Mesothelial cell of epicardium (in vitro differentiated cells): ENCODE measurements at places on chromosomes 12 and 14.

GRCh38 chr12:130689408-130690405, 26.4 kb downstream of the RIMBP2 start:
- DNase-seq, result no peak
- peaks cover 1% of the 10 kb centered on the region for H3K27me3 ChIP-seq
- no peaks in the 10 kb centered on the region for H3K36me3 ChIP-seq
- H3K4me1 ChIP-seq, result peaks cover 6% of the 10 kb centered on the region

- H3K27me3 ChIP-seq, result peaks cover 40% of the 10 kb centered on the region
- H3K4me3 ChIP-seq, result no peak overlapping the region
- no peaks in the 10 kb centered on the region for H3K36me3 ChIP-seq
- DNase-seq, result no peak
Observed at GRCh38 chr12:108141600-108142130, 12.6 kb downstream of the WSCD2 start.

- peaks cover 17% of the 10 kb centered on the region for H3K4me1 ChIP-seq
- no peak for DNase-seq
- H3K27ac ChIP-seq, result no peak overlapping the region
- H3K36me3 ChIP-seq, result no peaks in the 10 kb centered on the region
- peaks cover 86% of the 10 kb centered on the region for H3K27me3 ChIP-seq
Observed at GRCh38 chr12:57465030-57465746, 5.6 kb downstream of the GLI1 start.

DNA sequence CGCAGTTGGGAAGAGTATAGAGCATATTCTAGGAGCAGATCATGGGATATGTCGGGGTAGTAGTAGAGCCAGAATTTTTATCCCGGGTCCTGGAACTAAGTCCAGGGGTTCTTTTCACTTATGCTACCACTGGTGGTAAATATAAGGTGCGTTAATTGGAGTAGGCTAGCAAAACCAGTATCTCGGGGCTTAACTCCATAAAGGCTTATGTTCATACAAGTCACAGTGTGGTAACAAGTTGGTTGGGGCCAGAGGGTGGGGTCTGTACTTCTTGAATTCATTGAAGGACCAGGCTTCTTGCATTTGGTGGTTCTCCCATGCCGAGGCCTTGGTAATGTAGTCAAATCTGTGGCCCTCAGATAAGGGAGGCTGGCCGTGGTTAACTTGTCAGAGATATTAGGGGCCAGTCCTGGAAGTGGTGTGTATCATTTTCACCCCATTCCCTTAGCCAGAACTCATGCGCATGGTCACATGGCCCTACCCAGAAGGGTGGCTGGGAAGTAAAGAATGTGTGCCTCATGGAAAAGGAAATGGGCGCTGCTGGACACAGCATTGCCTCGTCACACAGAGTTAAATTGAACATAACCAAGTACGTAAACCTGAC, 1.5 kb upstream of the ZNF641 start:
- peaks cover 3% of the 10 kb centered on the region for H3K36me3 ChIP-seq
- no peak for DNase-seq
- peak overlapping the region; percentile 91 for H3K4me3 ChIP-seq
- H3K4me1 ChIP-seq, result peaks cover 31% of the 10 kb centered on the region
- H3K27ac ChIP-seq, result peak overlapping the region; percentile 97

GRCh38 chr12:89709157-89709994, 738 bp upstream of the ATP2B1 start:
- peak overlapping the region; percentile 85 for H3K4me3 ChIP-seq
- peak overlapping the region; percentile 95 for H3K27ac ChIP-seq

DNA sequence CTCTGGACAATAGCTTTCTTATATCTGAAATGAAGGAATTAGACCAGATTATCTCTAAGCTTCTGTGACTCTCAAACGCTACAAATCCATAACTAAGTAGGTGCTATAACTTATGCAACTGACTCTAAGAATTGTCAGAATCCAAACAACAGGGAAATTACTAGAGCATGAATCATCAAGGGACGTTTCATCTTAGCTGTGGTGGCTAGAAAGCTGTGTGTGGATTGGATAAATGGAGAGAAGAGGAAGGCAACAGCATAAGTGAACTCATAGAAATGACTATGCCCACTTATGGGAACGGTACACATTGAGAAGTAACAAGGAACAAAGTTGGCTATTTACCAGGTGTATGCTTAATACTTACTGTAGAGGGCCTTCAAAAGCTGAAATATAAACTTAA, 96.0 kb upstream of the NEDD1 start:
- no peak for DNase-seq
- H3K27ac ChIP-seq, result no peak overlapping the region
- no peaks in the 10 kb centered on the region for H3K4me1 ChIP-seq
- H3K36me3 ChIP-seq, result no peaks in the 10 kb centered on the region
- peaks cover 9% of the 10 kb centered on the region for H3K27me3 ChIP-seq
- H3K4me3 ChIP-seq, result no peak overlapping the region

DNA sequence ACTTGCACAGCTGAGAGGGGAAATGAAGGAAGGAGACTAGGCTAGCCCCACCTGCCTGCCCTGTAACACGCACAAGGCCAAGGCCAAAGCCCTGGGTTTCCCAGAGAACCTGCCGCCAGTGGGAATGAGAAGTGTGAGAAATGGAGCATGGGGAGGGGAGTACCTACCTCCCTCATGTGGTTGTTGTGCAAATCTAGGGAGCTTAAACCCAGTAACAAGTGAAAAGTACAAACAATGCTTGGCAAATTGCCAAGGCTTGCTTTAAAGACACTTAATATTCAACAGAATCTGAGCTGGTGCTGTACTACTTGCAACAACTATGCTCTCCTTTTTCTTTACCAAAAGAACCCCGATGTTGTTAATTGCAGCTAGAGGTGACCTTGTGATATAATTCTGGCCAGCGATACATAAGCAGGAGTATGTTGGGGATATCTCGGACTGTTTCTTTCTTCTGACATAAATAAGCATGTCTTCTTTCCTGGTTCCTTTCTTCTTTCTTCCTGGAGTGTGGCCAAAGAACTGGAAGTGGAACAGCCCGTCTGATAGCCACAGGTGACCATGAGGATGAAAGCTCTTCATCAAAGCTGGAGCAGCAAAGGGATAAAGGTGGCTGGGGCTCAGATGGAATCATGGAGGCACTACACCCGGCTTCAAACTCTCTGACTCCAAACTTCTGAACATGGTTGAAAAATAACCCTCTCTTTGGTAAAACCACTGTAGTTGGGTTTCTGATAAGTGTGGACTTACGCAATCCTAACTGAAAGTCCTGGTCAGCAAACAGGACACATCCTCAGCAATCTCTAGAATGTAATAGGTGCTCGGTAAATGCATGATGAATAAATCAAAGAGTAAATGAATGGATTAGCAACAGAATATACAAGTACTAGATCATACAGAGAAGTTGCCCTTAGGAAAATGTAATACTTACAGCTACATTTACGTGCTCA, 207.9 kb downstream of the NUAK1 start:
- peak overlapping the region; percentile 49 for H3K27ac ChIP-seq
- H3K4me1 ChIP-seq, result peaks cover 46% of the 10 kb centered on the region
- H3K4me3 ChIP-seq, result no peak overlapping the region
- no peaks in the 10 kb centered on the region for H3K27me3 ChIP-seq
- no peak for DNase-seq

GRCh38 chr12:6548966-6549683, 6.7 kb downstream of the IFFO1 start:
- H3K27me3 ChIP-seq, result no peaks in the 10 kb centered on the region
- DNase-seq, result no peak
- H3K4me1 ChIP-seq, result peaks cover 38% of the 10 kb centered on the region
- H3K27ac ChIP-seq, result peak overlapping the region; percentile 47
- no peak overlapping the region for H3K4me3 ChIP-seq

DNA sequence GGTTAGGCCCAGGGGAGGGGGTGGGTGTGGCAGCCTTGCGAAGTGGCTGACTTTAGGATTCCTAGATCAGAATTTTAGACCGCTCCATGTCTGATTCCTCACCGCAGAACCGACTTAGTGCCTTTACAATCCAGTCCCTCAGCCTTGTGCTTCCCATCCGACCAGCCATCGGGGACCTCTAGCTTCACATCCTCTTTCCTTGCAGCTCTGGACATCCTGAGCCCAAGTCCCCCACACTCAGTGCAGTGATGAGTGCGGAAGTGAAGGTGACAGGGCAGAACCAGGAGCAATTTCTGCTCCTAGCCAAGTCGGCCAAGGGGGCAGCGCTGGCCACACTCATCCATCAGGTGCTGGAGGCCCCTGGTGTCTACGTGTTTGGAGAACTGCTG, 557 bp downstream of the COPS7A start:
- H3K4me3 ChIP-seq, result peak overlapping the region; percentile 76
- DNase-seq, result peak; percentile 40
- H3K36me3 ChIP-seq, result peaks cover 5% of the 10 kb centered on the region
- H3K27ac ChIP-seq, result peak overlapping the region; percentile 83
- H3K27me3 ChIP-seq, result peaks cover 14% of the 10 kb centered on the region
- peaks cover 17% of the 10 kb centered on the region for H3K4me1 ChIP-seq

DNA sequence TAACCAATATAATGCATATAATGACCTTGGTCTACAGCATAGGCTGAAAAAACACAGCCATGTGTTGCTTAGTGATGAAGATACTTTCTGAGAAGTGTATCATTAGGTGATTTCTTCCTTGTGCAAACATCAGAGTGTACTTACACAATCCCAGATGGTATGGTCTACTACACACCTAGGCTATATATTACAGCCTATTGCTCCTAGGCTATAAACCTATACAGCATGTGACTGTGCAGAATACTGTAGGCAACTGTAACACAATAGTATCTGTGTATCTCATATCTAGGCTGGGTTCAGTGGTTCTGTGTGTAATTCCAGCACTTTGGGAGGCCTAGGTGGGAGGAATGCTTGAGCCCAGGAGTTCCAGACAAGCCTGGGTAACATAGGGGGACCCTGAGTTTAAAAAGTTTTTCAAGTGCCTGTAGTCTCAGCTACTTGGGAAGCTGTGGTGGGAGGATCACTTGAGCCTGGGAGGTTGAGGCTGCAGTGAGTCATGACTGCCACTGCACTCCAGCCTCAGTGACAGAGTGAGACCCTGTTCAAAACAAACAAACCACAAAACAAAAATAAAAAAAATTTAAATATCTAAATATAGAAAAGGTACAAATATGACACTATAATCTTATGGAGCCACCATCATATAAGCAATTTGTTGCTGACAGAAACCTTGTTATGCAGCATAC, 66.6 kb downstream of the GRIP1 start:
- H3K27ac ChIP-seq, result no peak overlapping the region
- no peak for DNase-seq
- peaks cover 21% of the 10 kb centered on the region for H3K4me1 ChIP-seq
- H3K27me3 ChIP-seq, result no peaks in the 10 kb centered on the region
- no peak overlapping the region for H3K4me3 ChIP-seq

DNA sequence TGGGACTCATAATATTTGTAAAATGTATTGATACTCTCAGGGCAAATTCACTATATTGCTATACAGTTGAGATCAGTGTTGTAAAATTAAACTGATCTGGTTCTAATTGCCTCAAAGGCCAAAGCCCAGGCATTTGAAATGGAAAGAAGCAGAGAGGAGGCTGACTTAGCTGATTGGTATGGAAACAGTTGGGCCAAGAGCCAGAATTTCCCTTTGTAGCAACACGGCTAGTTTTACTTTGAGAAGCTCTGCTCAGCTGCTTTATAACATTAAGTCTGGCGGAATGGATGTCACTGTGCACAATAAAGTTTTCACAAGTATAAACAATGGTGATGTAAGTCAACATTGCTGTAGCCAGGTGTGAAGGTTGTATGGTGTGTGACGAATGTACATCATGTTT, 186.4 kb downstream of the MSRB3 start:
- H3K36me3 ChIP-seq, result no peaks in the 10 kb centered on the region
- H3K27ac ChIP-seq, result peak overlapping the region; percentile 80
- no peak for DNase-seq
- H3K4me3 ChIP-seq, result no peak overlapping the region
- H3K4me1 ChIP-seq, result peaks cover 36% of the 10 kb centered on the region
- no peaks in the 10 kb centered on the region for H3K27me3 ChIP-seq

DNA sequence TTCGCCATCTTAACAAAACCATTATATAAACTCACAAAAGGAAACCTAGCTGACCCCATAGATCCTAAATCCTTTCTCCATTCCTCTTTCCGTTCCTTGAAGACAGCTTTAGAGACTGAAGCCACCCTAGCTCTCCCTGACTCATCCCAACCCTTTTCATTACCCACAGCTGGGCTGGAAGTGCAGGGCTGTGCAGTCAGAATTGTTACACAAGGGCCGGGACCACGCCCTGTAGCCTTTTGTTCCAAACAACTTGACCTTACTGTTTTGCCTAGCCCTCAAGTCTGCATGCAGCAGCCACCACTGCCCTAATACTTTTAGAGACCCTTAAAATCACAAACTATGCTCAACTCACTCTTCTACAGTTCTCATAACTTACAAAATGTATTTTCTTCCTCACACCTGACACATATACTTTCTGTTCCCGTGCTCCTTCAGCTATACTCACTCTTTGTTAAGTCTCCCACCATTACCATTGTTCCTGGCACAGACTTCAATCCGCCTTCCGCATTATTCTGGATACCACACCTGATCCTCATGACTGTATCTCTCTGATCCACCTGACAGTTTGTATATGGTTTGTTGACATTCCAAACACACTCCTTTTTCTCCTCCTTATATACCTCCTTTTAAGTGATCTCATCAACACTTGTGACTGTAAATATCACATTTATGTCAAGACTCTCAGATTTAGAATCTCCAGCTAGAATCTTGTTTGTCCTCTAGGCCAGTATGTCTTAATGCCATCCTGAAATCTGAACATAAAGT, 208.7 kb downstream of the KITLG start:
- no peak overlapping the region for H3K4me3 ChIP-seq
- H3K36me3 ChIP-seq, result no peaks in the 10 kb centered on the region

DNA sequence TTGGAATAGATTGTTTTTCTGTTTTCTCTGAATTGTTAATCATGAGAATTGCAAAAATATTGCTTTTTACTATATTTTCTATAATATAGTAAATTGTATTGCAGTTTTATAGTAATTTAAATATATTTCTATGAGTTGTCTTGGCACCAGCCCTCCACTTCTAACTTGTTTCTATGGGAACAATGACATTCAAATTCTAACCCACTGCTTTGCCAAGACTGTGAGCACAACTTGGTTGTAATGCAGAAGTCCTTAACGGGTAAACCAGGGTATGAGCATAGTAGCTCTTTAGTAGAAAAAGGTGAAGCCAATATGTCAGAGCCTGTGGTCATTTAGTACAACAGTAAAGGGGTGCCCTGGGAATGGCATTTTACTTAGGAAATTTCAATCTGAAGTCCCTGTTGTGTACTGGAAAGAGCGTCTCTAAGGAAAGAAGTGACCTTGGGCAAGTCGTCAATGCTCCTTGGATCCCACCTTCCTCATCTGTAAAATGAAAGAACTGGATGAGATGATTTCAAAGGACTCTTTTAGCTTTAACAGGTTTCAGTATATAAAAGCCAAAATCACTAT, 283.3 kb downstream of the ATP23 start:
- no peak overlapping the region for H3K27ac ChIP-seq
- no peak overlapping the region for H3K4me3 ChIP-seq
- DNase-seq, result no peak
- H3K27me3 ChIP-seq, result no peaks in the 10 kb centered on the region
- no peaks in the 10 kb centered on the region for H3K36me3 ChIP-seq

DNA sequence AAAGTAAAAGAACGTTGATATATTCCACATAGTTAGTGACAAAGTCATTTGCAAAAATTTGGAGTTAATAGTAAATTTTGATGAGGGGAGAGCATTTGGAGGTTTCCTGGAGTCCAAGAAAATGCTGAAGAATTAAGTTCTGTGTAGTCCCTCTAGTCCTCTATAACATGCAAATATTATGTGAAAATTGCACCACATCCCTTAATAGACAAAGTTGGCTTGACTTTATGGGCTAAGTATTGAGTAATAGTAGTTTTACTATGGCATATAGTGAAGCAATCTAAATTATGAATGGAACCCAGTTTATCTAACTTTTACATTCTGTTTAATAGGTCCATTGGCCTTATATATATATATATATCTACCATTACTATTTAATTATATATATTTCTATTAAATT, 66.4 kb upstream of the DCN start:
- H3K27me3 ChIP-seq, result no peaks in the 10 kb centered on the region
- H3K36me3 ChIP-seq, result peaks cover 20% of the 10 kb centered on the region
- H3K27ac ChIP-seq, result no peak overlapping the region
- no peak for DNase-seq
- peaks cover 16% of the 10 kb centered on the region for H3K4me1 ChIP-seq
